ENCODE measurements at places on chromosomes 1 and 21. TPM values are rescaled to one million over a fixed set of nuclear protein-coding genes. Genes with fewer than 3 reads are reported as not detected.
A peak's percentile ranks its signal among the peaks of the same experiment; 100 is the strongest.

DNA sequence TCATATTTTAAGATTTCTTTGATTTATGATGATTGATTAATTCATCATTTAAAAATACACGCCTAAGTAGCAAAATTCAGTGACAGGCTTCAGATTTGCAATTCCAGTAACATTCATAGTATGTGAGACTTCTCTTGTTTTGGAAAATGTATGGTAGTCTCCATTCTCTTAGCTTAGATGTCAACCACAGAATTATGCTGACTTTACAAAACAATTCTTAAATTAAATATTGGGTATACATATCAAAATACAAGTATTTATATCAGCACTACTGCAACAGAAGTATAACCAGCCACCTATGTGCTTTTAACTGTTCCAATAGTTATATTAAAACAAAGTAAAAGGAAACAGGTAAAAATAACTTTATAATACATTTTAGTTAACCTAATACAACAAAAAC lies 1328.6 kb upstream of the ADGRL2 start:
- no peak for DNase-seq

DNA sequence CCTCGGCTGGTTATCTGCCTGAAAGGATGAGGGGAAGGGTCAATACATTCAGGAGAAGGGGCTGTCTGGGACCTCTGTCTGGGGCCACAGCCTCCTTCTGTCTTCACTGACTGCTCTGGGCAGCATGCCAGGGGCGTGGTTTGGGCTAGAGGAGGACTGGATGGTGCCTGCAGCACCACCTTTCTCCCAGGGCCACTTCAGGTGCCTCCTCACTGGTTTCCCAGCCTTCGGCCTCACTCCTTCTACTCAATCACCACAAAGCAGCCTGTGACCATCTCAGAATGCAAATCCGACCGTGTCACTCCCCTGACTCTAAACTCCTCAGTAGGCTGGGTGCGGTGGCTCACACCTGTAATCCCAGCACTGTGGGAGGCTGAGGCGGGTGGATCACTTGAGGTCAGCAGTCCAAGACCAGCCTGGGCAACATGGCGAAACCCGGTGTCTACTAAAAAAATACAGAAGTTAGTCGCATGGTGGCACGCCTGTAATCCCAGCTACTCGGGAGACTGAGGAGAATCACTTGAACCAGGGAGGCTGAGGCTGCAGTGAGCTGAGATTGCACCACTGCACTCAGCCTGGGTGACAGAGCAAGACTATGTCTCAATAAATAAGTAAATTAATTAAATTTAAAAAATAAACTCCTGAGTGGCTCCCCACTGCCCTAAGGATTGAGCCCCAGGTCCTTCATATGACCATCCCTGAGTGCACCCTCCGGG lies 50.1 kb upstream of the ECE1 start:
- DNase-seq = no peak

DNA sequence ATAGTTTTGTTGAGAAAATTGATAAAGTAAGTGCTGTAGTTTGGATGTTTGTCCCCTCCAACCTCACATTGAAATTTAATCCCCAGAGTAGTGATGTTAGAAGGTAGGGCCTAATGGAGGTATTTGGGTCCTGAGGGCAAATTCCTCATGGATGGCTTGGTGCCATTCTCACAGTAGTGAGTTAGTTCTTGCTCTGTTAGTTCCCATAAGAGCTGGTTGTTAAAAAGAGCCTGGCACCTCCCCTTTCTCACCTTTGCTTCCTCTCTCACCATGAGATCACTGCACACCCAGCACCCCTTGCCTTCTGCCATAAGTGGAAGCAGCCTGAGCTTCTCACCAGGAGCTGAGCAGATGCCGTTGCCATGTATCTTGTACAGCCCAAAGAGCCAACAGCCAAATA lies 354.8 kb upstream of the NFIA start:
- DNase-seq = no peak

- no peak for DNase-seq
Measured at GRCh38 chr1:25831569-25832196, 11.9 kb downstream of the MTFR1L start.

- no peak for DNase-seq
Measured at GRCh38 chr1:214349781-214350180, 68.8 kb downstream of the SMYD2 start.

- no peak for DNase-seq
Measured at GRCh38 chr1:93707956-93708355, 26.3 kb upstream of the BCAR3 start.

- peak; percentile 56 for DNase-seq
Measured at GRCh38 chr1:81760477-81761097, 40.1 kb upstream of the ADGRL2 start.

Gene DUSP12
- 41.0 TPM for total RNA-seq

Gene SLFNL1
- total RNA-seq = 0.51 TPM

Gene AXDND1
- total RNA-seq = not detected

Gene OR2T11
- not detected for total RNA-seq

- no peak for DNase-seq
Measured at GRCh38 chr1:159100589-159100988, 24.0 kb upstream of the AIM2 start.

Gene HMCN1
- total RNA-seq = 8.3 TPM

DNA sequence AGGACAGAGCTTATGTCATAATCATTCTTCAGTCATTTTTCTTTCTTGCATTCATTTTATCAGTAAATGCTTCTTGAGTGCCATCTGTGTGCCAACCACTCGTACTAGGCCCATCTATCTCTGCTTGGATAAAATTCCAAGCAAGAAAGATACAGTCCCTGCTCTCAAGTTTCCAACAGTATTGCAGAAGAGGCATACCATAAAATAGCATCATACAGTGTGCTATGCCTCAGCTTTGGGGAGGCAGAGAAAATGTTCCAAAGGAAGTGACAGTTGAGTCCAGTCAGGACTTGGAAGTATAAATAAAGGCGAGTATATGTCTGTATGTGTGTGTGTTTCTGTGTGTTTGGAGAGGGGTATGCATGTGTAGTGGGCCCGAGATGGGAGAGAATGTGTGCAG lies 113.4 kb upstream of the HOOK1 start:
- DNase-seq = no peak

GRCh38 chr21:43354666-43355065 lies 72.3 kb downstream of the SIK1 start:
- DNase-seq = no peak

GRCh38 chr1:55203064-55203463 lies 12.1 kb downstream of the USP24 start:
- DNase-seq = peak; percentile 31

GRCh38 chr21:45857761-45858160 lies 123.8 kb upstream of the COL6A1 start:
- DNase-seq = no peak

DNA sequence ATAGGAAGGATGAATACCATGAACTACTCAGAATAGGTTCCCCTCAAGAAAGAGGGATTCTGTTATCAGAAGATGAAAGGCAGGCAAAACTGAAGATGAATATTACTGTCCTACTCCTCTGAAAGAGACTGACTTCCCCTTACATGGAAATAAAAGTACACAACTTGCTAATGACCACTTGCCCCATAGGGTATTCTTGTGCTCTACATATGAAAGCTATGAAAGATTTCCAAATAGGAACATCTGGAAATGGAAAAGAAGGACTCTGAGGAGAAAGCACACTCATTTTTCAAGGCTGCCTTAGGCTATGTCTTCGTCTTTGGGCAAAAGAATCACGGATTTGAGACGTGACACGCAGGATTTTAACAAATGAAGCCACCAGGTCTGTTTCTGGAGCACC lies 170.1 kb upstream of the DAB1 start:
- DNase-seq = no peak

GRCh38 chr1:107748531-107748930 lies 216.4 kb downstream of the VAV3 start:
- DNase-seq = no peak

Gene CFHR5
- not detected for total RNA-seq

DNA sequence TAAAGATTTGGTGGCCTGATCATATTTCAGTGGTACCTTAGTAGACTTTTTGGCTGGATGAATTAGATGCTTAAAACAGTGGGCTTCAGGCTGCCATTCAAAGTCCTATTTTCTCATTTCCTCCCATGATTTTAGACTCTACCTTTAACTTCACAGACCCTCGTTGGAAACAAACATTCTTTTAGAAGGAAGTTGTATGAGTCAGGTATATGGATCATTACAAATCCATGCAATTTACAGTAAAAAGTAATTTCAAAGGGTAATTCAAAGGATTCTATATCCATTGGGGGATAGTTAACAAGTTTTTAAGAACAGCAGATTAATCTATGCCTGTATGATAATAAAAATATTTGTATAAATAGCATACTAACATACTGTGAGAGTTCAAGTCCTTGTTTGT lies 216.9 kb upstream of the RRP15 start:
- no peak for DNase-seq

- DNase-seq = no peak
Measured at GRCh38 chr1:233182587-233182986, 112.9 kb downstream of the PCNX2 start.

DNA sequence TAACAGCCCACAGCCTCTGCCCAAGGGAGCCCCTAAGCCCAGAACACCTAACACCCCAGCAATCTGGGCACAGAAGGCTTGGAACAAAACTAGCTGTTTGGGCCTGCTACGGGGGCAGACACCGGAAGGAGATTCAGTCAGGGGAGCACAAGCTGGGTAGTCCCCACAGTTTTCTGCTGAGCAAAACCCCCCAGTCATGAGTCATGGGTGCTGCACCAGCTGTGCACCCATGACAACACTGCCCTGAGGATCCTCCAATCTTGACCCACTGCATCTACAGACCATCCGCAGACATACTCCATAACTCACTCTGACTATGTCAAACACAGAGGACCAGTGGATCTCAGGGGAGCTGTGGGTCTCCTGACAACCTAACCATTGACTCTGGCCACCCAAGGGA lies 105.1 kb downstream of the LRIG2 start:
- DNase-seq = no peak

DNA sequence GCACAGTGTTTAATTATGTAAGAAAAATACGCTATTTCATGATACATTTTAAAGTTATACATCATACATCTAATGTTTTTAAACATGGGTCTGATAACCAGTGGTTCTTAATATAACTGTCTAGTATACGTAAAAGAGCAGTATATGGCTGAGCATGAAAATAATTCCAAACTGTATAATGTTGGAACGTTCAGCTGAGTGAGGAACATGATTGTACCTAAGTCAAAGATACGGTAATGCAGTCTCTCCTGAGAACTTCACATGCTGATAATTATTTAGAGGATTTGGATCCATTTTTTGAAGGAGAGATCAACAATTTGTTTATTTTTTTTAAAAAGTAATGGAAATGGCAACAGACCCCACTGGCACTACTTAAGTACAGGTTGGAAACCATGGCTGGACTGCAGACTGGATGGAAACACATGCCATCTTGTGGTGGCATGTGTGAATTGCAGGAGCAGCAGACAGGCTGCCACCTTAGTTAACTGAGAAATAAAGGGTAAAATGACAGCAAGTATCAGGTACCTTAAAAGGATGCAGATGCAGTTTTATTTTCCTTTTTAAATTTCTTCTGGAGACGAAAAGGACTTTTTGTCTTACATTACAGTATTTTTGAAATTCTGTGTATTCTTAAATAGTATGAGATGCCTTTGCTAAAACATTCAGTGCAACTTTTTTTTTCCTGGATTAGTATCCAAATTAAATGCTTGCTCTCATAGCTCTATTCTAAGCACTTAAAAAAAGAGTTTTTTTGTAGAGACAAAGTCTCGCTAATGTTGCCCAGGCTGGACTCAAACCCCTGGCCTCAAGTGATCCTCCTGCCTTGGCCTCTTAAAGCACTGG lies 73.8 kb downstream of the MTR start:
- DNase-seq = peak; percentile 79

DNA sequence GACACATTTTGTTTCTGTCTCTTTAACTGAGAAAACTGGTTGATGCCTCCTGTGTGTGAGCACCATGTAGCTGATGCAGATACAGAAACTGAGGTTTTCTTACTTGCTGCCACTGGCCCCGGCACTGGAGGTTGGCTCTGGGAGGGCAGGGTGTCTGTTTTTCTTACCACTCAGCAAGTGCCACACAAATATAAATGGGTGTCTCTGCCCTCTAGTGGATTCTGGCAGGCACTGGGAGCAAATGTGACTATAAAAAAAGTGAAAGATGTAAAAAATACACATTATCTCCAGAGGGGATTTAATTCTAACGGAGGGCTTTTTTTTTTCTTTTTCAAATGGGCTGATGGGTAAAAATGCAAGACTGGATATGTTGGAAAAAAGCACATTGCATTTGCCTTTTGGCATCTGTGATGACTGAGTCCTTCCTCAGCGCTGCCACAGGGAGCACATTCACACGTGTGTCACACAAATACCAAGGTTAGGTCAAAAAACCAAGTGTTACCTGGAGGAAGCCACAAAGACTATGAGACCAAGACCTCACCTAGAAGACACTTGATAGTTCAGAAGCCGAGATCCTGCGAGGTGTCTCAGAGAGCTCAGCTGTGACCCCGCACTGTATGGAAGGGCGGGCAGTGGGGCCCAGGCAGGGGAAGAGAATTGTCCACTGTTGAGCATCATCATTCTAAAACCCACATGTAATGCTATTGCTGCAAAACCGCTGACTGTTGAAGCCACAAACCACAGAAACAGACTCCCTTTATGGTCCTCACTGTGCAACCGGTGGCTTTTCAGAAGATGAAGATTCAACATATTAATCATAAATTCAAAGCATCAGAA lies 18.9 kb downstream of the PGBD2 start:
- peak; percentile 73 for DNase-seq

DNA sequence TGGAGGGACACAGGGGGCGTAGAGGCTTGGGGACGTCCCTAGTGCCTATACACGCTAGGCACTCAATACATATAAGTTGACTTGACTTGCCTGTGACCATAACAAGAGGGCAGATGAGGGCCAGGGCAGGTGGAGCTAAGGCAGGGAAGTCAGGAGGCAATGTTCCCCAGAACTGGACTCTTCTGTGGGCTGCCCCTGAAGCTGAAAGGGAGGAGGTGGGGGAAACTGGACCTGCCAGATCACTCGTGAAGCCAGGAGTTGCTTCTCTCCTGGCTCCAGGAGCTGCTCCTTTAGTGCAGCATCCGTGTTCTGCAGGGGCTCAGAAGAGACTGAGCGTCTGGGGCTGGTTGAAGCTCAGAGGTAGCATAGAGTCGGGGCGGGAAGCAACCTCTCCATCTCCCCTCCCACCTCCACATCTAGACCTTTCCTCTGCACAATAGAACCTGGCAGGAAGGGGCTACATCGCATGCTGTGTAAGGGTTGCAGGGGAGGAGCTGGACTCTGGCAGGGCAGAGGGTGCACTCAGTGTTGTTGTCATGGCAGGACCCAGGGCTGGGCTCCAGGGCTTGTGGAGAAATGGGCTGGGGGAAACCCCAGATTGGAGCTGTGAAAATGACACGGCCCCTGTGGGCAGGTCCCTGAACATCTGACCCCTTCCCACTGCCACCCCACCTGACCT lies 2.9 kb upstream of the SEMA4A start:
- DNase-seq = no peak

Measured in dermis blood vessel endothelial cell (primary cell).